ENCODE measurements at places on chromosomes 12 and 14. TPM values are rescaled to one million over a fixed set of nuclear protein-coding genes. Genes with fewer than 3 reads are reported as not detected.

Gene EXOC3L4
- total RNA-seq: not detected

Gene TSPAN11
- total RNA-seq: 9.5 TPM

Gene TEX52
- total RNA-seq: not detected

Gene TAS2R14
- 1.7 TPM for total RNA-seq

Gene KRT79
- total RNA-seq: 0.82 TPM

Gene BDKRB2
- 0.89 TPM for total RNA-seq

DNA sequence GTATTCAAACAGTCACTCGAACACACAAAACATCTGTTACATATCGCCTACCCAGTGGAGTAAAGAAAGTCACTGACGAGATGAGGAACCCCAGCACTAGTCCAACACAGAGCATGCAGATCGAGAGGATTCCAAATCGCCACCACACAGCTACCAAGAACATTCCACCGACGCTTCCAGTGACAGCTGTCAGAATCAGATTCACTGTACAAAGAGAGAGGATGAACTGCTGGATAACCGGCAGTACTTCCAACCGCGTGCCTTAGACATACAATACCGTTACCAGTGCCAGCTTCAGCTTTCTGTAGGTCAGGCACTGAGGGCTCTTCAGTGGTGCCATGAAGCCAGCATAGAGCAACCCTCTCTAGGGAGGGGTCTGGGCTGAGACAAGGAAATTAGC lies 34.5 kb downstream of the TM7SF3 start:
- DNase-seq: no peak
- no peak overlapping the region for H3K4me3 ChIP-seq
- H3K4me1 ChIP-seq: no peaks in the 10 kb centered on the region
- H3K27me3 ChIP-seq: no peaks in the 10 kb centered on the region

Measured in astrocyte (in vitro differentiated cells and primary cell).